ENCODE measurements at places on chromosomes 6 and 20.

DNA sequence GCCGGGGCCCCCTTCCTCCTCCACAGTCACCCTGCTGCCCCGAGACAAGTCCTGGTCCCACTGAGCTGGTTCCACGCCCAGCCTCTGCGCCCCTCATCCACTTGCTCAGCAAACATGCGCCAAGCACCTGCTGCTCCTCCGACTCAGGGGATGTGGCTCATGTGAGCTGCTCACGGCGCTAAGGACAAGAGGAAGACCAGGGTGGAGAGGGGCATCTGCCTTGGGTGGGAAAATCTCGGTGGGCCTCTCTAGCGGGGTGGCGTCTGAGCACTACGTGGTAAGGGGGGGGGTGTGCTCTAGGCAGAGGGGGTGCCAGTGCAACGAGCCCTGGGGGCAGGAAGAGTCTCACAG, 4.5 kb downstream of the LAMA5 start:
- no peak for DNase-seq

DNA sequence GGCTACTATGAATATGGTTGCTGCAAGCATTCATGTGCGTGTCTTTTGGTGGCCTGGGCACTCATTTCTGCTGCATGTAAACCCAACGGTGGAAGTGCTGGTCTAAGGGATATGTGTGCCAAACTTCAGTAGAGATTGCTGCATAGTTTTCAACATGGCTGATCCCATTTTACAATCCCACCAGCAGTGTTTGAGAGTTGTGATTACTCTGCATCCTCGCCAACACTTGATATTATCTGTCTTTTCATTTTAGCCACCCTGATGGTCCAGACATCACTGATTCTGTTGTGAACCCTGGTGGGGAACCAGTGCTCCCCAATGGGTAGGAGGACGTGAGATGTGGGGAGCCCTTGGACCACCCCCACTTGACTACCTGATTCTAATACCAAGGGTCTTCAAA, 27.5 kb downstream of the PACSIN1 start:
- DNase-seq, result no peak

DNA sequence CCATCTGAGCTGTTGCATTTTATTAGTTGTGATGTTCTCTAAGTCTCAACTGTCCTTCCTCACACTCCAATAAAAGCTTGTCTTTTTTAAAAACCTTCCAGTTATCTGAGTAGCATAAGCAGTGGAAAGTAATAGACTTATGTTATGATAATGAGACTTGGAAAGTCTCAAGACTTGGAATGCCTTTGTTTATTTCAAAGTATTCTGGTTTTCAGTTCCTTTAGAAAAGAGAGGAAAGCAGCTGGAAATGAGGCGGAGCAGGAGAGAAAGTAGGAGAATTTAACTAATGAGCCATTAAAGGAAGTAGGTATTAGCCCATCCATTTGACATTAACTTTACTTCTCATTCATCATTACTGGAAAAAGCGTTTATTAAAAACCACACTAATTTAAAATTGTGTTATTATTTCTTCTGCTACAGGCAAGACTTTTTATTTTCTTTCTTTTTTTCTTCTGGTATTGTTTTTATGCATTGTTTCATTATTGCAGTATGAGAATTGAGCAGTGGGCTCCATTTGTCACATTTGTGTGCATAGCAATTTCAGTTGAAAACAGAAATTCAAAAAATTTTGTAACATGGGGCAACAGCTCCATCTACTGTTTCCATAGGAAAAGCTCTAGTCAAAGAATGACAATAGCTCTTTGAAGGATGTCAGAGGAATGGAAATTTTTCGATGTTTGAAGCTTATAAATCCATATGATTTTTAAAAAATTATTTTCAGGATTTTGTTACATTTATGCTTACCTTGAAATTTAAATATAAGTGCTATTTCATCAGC, 194.8 kb downstream of the COL9A1 start:
- no peak for DNase-seq

DNA sequence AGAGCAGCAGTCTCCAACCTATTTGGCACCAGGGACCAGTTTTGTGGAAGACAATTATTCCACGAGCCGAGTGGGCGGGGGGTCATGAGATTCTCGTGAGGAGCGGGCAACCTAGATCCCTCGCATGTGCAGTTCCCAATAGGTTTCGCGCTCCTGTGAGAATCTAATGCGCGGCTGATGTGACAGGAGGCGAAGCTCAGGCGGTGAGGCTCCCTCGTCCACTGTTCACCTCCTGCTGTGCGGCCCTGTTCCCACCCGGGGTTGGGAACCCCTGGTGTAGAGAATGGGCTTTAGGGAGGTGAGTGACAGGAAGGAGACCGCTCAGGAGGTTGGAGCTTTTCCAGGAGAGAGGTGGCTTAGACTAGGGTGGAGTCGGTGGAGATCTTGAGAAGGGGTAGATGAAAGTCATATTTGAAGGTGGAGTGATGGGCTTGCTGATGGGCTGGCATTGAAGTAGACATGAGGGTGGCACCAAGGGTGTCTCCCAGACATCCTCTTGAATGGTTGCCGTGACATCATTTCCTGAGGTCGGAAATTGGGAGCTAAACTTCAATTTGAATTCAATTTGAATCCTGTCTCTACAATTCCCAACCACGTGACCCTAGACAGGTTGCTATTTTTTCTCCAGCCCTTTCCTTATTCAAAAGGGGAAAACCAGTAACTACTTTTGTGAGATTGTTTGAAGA, 1.5 kb upstream of the RAD21L1 start:
- DNase-seq, result no peak

DNA sequence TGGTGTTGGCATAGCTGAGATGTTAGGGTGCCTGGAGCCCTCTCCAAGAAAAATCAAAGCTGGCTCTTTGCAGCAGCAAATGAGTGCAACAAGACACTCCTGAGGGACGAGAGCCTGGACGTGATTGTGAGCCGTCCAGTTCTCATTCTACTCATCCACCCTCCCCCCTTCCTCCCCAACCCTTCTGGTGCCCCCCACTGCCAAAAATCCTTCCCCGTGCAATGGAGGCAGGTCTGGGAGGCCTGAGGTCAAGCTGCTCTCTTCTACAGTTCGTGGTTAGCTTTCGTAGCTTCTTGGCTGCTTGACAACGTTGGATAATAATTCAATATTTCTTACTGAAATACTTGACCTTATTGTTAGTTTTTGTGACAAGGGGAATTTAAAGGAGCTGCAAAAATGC, 185.3 kb upstream of the SUPT3H start:
- DNase-seq, result no peak

DNA sequence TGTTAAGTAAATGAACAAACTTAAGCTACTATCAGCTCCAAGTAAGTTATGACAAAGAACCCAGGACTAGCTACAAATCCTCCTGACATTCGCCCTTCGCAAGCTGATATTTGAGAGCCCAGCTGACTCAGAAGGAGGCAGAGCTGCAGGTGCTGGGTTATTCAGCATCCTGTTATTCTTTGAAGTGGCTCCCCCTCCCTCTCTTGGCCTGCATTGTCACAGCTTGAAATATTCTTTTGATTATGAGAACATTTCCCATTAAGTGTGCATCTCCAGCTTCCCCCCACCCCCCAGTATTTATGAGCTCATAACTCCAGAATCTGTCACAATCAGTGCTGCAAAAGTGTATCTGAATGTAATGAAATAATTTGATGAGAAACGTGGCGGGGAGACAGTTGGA, 78.8 kb upstream of the RALY start:
- DNase-seq, result no peak

DNA sequence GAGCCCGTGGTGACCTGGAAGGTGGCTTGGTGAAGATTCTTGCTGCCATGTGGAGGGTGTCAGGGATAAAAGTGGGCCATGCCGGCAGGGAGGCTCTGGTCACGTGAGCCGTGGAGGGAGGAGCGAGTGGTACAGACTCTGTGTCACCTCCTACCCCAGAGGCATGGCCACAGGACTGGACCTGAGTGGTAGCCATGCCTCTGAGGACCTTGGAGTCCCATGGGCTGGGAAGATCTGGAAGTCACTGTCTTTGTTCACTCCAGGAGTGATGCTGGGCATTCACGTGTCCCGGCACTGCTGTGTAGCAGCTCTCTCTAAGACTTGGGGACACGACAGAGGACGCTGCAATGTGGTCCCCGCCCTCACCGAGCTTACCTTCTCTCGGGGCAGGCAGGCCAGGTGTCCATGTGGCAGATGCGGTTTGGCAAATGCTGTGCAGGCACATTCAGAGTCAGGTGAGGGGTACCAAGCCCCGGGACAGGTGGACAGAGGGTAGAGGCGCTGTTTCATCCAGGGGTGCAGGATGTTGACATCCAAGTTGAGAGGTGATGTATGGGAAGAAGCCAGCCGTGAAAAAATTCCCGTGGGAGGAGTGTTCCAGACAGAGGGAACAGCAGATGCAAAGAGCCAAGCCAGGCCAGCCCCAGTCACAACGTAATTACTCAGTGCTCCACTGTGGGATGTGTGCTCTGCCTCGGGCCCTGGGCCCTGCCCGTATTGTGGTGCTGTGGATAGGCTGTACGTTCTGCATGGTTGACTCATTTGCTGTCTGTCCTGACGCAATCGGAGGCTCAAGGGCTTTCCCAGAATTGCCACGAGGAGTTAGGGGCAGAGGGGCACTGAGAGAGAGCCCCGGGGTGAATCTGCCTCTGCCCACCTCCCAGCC, 307.8 kb downstream of the TAF4 start:
- no peak for DNase-seq

GRCh38 chr6:159104931-159105330, 60.1 kb upstream of the TAGAP start:
- no peak for DNase-seq

DNA sequence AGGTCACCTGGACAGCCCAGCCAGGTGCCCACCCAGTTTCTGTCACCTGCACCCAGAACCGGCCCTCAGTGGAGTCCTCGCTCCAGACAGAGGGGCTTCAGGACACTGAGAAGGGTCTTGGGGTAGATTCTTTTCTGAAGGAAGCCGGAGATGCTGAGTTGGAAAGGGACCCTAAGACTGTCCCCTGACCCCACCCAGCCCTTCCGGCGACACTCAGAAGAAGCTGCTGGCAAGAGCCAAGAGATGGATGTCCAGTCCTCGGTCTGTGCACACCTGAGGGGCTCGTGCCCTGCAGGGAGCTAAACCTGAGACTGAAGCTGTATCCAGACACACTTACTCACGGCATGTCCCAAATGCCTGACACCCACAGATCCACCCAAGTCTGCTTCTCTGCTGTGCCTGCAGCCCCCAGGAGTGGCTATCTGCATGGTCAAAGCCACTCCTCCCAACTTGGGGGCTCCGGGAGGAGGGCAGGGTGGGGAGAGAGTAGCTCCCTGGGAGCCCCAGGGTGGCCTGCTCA, 20.2 kb downstream of the NTSR1 start:
- DNase-seq, result no peak

- DNase-seq, result no peak
Observed at GRCh38 chr6:68680264-68680663, 45.2 kb downstream of the ADGRB3 start.

- no peak for DNase-seq
Observed at GRCh38 chr6:70886661-70887060, 70.2 kb downstream of the B3GAT2 start.

DNA sequence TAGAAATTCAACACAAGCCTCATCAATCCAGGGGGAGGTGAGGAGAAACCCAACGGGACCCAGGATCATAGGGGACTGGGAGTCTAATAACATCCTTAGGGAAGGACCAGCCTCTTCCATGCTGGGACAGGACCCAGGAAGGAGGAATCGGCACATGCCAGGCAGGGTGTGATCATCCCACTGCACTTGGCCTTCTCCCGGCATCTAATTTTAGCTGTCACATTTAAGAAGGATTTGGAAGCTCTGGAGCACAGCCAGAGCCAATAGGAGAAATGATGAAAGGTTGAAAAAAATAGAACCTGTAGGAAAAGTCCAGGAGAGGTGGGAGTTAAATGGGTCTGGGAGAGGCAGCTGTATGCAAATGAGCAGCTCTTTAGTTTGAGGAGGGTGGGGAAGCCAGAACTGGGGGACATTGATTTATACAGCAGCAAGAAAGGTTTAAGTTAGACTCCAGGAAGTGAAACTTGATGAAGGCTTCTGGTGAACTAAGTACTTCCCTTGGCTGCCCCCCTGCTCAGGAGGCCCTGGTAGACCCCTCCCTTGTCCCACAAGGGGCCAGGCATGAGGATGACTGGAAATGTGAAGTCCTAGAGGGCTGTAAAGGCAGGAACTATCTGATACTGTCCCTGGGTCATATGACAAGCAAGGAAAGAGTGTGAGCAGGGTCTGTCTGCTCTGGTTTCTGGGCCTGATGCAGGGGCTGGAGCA, 260.3 kb downstream of the LRFN2 start:
- DNase-seq, result no peak

DNA sequence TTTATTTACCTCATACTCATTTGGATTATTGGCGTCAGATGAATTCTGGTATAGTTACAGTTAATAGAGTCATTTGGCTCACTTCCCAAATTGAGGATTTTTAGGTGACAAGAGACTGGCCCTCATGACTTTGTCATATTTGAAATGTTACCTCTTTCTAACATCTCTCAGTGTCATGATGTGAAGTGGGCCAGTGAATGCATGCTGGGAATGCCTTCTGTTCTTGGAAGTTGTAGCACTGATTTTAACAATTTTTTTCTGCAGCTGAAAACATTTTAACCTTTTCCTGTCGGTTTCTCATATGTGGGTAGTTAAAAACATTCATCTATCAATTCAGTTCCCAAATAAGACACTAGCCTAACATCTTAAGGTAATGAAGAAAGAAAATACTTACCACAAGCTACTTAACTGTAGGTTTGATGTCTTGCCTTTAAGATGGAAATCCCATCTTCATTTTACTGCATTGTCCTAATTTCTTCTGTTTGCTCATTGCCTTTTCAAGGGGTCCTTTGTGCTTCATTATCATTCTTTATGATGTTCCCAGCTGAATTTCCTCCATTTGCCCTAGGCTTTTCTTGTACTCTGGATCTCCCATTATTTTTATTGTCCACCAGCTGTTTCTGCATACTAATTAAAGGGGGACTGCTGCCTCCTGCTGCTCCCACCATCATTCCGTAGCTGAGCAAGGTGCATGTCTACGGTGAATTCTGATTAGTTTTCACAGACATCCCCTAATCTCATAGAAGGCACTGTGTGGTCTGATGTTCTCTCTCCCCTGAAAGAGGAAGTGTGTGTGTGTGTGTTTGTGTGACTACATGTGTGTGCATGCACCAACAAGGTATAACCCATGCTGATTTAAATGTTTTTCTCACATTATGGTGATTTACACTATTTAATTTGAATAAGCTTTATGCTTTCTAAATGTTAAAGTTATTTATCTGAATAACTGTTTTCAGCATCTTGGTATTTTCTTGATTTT, 109.5 kb downstream of the B3GAT2 start:
- no peak for DNase-seq

GRCh38 chr20:35757098-35757705, 14.6 kb upstream of the PHF20 start:
- DNase-seq, result no peak

GRCh38 chr6:135673501-135674309, 176.2 kb upstream of the AHI1 start:
- no peak for DNase-seq

GRCh38 chr20:59006167-59006863, 739 bp downstream of the CTSZ start:
- no peak for DNase-seq

Data from activated CD4-positive, CD25-positive, alpha-beta regulatory T cell (primary cell).